ENCODE measurements at places on chromosomes 3 and 15.

GRCh38 chr15:82852941-82853561, 43.6 kb downstream of the WHAMM start:
- no peak for DNase-seq

DNA sequence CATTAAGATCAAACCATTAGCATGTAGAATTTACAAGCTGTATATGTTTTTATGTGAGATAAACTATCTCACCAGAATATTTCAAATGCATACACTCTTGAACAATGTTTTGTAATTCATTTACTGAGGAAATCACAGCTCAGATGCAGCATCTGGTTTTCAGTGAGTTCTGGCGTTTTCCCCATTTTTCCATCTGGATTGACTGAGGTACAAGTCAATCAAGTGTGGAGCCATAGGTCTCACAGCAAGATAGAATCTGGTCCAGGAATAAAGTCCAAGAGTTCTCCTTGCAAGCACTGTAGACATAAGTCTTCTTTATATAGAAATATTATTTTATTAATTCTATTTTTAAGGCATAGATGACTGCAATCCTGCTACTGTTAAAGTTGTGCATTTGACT, 219.3 kb downstream of the ZBBX start:
- no peak for DNase-seq

- DNase-seq, result no peak
Measured at GRCh38 chr15:98321896-98322295, 326.4 kb upstream of the IGF1R start.

- DNase-seq, result no peak
Measured at GRCh38 chr15:40340740-40341400, at the start of gene CCDC9B. CCDC9B (minus strand) TSS chr15:40340939; CDS start chr15:40340819, 120 bp downstream.

DNA sequence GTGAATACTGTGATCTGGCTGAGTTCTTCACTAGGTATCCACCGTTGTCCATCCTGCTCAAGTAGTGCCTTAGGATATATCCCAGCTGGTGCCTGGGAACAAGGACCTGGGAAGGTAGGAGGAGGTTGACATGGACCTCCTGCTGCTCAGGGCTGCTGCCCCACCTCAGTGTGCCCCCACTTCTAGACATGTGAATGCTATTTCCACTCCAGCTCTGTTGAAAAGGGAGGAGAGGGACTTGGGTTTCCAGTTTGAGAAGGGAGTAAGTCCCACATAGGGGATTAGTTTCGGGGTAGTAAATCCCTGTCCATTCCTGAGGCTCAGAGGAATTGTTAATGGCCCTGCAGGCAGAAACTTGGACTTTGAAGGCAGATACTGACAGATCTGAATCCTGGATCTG, 32.9 kb upstream of the ETV5 start:
- no peak for DNase-seq

DNA sequence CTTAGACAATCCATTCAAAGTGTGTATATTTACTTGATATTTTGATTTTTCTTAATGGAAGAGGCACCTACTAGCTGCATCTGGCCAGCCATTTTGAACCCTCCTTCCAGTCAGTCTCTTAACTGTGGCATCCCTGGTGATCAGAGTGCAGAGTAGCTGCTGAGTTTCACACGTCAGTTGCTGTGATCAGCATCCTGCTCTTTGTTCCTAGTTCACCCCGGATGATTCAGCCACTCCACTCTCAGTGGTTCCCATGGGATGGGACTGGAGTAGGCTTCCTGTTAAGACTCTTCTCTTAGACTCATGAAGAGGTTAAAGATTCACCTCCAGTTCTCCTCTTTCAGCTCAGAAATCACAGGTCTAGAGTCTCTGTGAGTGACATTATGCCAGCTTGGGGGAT, 75.8 kb downstream of the STXBP5L start:
- no peak for DNase-seq

- DNase-seq, result no peak
Measured at GRCh38 chr3:57877116-57877515, 121.0 kb downstream of the SLMAP start.

DNA sequence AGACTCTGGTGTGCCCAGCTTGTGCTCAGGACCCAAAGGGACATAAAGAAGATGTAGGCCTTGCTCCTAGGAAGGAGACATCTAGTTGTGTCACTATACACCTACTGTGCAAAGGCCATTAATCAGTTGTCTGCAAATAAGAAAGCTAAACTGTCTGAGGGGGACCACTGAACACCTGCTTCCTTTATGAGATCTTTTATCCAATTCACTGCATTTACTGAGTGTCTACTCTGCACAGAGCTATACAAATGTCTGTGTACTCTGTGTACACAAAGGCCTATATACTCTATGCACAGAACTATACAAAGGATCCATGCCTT, 124.8 kb downstream of the CTNNB1 start:
- DNase-seq, result no peak

GRCh38 chr3:157259825-157260224, 99.9 kb upstream of the CCNL1 start:
- no peak for DNase-seq

- no peak for DNase-seq
Measured at GRCh38 chr3:53892286-53892637, 603 bp upstream of the SELENOK start.

DNA sequence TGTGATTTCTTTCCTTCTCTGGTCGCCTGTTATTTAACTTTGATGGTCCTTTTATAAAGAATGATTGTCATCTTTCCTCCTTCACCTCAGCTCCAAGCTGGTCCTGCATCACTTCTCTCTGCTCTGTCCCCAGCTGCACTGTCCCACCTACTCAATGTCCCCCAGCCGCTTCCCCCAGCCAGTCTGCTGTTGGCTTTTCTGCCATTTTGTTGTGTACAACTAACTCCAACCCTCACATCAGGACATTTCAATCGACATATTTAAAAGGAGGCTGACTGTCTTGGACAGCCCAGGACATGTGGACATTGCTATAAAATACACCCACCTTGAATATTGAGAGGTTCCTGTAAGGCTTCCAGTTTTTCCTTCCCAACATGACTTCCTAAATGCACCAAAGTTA, 193.8 kb upstream of the RGMA start:
- DNase-seq, result no peak
